ENCODE measurements at places on chromosomes 1 and 21.
A peak's percentile ranks its signal among the peaks of the same experiment; 100 is the strongest.

- no peak for DNase-seq
Measured at GRCh38 chr1:60503266-60503925, 429.8 kb upstream of the C1orf87 start.

GRCh38 chr1:234871039-234871709, 257.5 kb downstream of the TOMM20 start:
- DNase-seq, result no peak

- no peak for DNase-seq
Measured at GRCh38 chr1:157137408-157138219, 581 bp downstream of the ETV3 start.

DNA sequence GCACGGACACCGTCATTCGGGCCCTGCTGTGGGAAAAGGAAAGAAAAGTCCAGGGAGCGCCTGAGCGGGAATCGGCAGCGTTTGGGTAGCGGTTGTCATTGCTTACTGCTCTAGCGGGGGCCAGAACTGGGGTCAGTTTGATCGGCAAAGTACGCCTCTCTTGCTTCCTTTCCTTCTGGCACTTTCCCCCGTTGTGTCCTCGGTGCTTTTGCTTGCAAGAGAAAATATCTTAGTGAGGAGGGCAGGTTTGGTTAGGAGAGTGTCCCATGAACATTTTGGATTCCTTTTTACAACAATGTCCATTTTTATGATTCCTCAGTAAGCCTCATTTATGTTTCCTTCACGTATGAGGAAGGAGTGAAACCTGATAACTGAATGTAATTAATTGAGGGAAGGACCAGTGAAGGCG, 670 bp downstream of the ST3GAL3 start:
- no peak for DNase-seq

DNA sequence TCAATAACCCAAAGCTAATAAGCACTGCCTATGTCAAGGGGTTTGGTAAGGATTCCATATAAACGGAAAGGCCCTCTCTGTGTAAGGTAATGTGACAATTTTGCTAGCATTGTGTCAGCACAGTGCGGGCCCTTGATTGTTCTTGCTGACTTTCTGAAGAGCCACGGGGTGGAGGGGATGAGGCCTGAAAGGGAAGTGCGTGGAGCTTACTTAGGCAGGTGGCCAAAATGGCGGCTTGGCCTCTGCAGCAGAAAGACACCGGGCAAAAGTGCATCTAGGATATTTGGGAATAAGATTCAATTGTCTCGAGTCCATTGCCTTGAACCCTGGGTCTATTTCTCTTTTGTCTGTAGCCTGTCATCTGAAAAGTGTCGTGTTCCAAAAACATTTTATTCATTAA, 114.3 kb downstream of the TGFB2 start:
- no peak for DNase-seq

DNA sequence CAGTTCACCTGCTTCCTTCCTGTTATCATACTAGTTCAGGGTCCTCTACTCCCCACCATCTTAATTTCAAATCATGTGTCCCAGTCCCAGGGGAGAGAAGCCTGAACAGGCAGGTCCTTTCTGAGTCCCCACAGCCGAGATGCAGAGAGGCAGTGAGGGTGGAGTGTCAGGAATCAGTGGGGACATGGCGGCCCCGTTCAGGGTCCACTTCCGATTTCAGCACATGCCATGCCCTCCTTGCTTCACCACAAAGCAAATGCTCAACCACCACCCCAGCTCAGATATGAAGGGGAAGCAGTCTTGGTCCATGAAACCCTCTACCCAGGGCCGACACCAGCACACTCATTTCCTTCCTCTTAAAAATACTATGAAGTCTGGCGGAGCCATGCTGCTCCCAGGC, 5.2 kb upstream of the SEMA4A start:
- DNase-seq, result no peak

- no peak for DNase-seq
Measured at GRCh38 chr1:21059021-21059420, 117.7 kb downstream of the EIF4G3 start.

DNA sequence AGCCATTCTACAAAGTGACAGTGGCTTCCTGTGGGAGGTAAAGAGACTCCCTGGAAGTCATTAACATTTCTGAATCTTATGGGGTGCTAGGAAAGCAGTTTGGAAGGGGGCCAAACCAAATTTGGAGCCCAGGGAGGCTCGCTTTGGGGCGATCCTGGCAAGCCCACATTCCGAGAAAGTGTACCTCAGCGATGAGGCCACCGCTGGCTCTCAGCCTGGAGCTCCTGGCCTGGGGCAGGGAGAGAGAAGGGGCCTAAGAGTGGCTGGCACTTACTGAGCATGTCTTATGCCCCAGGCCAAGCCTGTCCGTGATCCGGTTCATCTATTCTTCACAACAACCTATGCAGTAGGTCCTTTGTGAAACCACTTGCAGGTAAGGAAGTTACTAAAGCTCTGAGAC, 98.8 kb downstream of the CCDC185 start:
- no peak for DNase-seq

- DNase-seq, result no peak
Measured at GRCh38 chr1:39585933-39586332, 9.3 kb upstream of the PABPC4 start.

- no peak for DNase-seq
Measured at GRCh38 chr21:35994613-35995012, 65.7 kb downstream of the SETD4 start.

DNA sequence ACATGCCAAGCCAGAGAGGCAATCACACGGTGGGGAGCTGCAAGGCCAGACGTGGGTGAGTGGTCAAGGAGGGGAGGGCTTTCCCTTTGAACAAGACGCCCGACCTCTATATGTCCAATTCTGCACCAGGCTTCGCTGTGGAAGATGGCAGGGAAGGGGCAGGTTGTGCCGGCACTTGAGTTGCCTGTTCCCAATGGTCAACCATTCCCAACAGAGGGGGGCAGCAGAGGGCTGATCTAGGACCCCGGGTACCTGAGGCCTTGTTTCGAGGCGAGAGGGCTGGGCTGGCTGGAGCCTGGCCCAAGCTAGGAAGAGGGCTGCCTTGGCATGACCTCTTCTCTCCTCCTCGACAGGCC, 64.9 kb downstream of the TMEM53 start:
- DNase-seq, result no peak

GRCh38 chr21:34745557-34746255, 76.9 kb downstream of the CLIC6 start:
- DNase-seq, result peak; percentile 18

DNA sequence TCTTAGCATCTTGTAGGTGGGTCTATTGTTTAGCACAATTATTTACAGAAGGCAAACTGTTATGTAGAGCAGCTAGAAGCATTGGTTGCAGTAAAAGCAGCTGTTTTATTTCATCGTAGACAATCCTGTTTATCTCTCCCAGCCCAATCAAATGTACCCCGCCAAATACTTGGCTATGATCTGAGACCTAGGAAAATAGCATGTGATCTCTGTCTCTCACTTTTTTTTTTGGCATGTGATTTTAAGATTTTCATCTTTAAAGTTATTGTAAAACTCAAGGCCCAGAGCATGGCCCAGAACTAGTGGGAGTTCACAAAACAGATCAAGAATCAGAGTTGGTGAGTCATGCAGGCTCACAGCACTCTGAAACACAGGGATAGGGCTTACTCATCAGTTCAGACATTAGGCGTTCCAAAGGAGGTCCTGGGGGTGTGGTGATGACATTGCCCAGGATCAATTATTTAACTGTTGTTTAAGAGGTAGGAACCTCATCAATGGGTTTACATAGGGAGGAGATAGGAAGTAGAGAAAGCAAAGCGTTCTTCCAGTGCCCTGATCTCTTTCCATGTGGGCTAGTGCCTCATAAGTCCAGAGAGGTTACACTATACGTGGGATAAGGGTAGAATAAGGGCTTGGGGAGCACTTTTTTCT, 40.2 kb downstream of the TBX19 start:
- no peak for DNase-seq

DNA sequence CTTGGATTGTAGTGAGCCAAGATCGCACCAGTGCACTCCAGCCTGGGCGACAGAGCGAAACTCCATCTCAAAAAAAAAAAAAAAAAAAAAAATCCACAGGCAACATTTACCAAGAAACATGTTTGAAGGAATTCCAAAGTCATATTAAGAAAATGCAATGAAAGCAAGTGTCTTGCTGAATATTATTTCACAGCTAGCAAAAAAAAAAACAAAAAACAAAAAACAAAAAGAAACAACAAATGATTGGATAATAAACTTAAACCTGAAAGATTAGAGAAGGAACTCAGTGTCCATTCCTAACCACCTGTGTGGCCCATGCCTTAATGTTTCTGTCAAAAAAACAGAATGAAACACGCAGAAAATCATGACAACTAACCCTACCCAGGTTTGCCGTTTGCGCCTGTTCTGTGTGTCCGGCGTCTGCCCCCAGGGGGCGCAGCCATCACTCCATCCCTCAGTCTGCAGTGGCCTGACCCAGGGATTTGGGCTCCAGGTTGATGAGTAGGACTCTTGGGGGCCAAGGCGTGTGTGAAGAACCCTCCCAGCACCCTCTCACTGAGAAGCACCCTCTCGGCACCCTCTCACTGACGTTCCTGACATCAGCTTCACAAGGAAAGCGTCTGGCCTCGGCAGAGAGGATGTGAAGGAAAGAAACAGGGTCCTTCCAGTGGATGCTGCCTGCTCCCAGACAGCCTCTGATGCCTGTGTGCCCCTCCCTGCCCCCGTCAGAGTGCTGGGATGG, 19.2 kb upstream of the PTTG1IP start:
- peak; percentile 69 for DNase-seq

DNA sequence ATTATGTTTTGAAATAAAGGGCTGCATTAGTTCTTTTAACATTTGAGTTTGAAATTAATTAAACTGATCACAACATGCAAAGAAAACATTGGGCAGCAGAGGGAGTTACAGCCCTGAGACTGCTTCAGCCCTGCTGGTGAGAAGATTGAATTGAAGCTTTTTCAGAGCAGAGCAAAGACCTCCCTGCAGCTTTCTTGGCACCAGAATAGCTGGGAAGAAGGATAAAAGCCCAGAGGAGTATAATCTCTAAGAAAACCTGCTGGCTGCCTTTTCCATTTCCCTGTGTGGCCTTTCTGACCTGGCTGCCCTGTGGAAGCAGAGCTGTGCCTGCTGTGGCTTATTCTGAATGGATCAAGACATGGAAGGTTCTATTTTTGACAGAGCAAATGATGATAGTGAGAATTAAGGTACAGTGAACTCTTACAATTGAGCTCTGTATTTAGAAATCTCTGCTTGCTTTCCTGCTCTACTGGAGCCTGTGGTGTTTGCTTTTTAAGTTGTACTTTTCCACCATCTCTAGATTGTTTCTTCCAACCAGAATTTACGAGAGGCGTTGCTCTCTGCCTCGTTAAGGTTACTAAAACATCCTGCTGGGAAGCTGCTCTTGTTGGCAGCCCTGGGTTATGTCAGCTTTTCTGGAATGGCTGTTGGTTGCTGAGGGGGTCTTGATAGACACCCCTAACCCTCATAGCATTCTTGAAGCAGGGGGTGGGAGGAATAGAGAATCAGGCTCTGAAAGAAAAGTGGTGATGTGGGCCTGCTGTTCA, 9.9 kb downstream of the SNRPE start:
- no peak for DNase-seq

DNA sequence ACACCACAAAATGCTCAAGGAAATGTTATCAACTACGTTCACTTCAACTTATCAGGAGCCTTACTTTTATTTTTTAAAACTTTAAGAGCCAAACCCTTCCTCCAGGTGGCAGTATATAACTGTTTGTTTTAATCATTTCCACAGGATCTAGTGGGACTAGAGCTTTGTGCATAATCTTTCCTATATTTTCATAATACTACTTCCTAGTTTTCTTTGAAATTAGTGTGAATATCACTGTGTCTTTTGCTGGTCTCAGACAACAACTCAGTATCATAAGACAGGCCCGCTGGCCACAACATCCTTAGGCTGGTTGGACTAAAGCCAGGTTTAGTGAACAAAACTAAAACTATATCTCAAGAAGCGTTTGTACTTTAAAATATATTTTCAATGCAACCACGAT, 145.5 kb downstream of the TIAM1 start:
- DNase-seq, result no peak

DNA sequence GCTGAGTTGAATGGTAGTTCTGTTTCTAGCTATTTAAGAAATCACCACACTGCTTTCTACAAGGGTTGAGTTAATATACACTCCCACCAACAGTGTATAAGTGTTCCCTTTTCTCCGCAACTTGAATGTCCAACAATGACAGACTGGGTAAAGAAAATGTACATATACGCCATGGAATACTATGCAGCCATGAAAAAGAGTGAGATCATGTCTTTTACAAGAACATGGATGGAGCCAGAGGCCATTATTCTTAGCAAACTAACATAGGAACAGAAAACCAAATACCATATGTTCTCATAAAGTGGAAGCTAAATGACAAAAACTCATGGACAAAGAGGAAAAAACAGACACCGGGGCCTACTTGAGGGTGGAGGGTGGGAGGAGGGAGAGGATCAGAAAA, 14.8 kb upstream of the TTLL7 start:
- no peak for DNase-seq

DNA sequence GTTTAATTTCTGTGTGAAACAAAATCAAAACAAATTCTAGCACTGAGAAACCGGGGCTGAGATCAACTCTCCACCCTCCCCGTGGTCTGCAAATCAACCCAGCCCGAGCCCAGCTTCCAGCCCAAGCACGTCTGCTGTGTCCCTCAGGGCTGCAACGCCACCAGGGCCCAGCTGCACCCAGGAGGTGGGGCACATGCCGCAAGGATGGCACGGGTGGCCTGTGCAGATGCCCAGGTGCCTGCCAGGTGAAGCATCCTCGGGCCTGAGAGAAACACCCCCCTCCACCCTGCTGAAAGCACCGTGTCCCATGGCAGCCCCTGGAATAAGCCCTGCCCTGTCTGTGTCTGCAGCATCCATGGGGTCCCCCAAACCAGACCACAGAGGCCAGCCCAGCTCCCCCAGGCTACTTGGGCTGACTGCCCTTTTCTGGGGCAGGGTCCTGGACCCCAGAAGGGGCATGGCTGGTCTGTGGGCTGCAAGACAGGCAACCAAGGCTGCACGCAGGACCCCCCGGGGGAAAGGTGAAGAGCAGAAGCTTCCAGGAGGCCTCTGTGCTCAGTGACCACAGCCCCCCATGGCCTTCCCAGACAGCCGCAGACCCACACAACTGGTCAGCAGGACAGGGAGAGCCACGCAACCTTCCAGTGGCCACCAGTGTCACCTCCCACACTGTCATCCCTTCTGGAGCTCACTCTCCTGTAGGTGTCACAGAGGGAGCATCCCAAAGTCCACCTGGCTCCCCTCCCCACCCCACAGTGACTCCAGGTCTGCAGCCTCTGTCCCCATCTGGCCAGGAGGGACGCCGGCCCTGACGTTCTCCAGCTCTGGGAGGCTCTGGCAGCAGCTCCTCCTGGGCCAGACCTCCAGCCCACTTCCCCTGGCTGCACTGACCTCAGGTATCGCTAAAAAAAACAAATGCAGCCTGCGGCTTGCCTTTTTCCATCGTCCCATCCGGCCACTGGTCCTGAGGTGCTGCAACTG, 7.7 kb downstream of the WNT9A start:
- no peak for DNase-seq

DNA sequence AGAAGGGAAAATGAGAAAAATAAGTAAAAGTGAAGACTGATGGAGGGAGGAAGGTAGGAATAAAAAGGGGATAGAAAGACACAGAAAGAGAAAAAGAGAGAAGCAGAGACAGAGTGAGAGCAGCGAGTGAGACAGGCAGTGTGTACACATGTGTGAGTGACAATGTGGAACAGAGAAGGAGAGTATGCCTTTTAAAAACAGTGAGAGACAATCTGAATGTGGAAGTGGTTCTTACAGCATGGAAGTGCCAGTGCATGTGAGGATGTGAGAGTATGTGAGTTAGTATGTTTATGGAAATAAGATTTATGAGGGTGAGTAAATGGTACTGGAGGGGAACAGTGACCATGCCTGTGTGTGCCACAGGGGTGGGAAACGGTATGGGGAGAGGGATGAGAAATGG, 1.2 kb downstream of the NEGR1 start:
- DNase-seq, result no peak

GRCh38 chr1:61518670-61519400, 206.1 kb downstream of the TM2D1 start:
- no peak for DNase-seq

All from T follicular helper cell (primary cell).